ENCODE measurements at places on chromosomes 12 and 14. TPM values are rescaled to one million over a fixed set of nuclear protein-coding genes. Genes with fewer than 3 reads are reported as not detected.
A peak's percentile ranks its signal among the peaks of the same experiment; 100 is the strongest.

DNA sequence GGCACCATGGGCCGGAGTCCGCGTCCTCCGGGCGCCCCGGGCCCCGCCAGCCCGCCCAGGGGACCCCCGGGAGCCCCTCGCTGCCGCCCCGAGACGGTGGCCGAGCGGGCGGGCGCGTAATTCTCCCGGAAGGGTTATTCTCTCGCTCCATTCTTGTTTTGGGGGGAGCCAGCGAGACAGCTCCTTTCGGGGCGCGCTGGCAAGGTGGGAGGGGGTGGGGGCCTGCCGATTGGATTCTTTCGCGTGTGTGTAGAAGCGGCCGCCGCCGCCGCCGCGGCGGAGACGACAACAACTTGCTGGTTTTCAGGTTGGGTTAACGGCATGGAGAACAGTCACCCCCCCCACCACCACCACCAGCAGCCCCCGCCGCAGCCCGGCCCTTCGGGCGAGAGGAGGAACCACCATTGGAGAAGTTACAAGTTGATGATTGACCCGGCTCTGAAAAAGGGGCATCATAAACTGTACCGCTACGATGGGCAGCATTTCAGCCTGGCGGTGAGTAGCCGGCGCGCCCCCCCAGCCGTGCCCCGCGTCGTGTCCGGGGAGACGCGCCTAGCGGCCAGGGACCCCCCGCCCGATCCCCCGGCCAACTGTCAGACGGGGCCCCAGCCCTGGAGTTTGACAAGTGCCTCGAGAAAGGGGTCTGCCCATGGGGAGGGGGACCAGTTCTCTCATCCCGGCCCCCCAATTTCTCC lies 755 bp downstream of the SETD1B start:
- DNase-seq = peak; percentile 71

- no peak for DNase-seq
Observed at GRCh38 chr12:23756416-23756815, 193.1 kb downstream of the SOX5 start.

- no peak for DNase-seq
Observed at GRCh38 chr14:102440392-102440791, 69.2 kb downstream of the ANKRD9 start.

GRCh38 chr14:81018684-81019083 lies 63.3 kb downstream of the TSHR start:
- no peak for DNase-seq

DNA sequence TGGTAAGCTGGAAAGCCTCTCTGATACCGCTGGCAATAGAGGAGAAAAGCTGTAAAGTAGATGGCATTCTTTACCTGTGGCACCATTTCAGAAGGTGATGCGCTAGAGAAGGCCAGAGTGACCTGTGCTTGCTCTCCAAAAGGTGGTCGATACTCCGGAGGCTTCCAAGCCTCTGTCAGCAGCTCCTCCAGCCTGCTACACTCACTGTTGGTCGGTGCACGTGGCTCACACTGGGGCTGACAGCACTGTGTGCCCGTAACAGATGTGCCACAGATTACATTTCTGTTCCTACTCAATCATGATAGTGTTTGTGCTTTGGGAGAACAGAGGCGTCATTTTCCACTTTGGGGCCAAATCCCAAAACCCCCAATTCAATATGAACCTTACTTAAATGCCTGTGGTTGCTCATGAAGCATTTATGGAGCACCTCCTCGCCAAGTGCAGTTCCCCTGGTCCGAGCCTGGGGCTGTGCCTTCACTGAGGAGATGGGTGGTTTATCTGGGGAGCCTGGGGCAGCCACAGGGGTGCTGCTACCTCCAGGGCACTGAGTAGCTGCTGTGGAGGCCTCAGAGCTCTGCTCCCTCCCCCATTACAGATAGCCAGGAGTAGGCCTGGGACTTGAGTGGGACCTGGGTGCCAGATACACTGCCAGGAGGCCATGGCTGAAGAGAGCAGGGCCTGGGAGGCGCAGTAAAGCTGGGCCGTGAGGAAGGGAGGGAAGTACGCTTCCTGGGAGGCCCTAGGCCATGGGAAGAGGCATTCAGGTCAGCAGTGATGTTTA lies 26.8 kb downstream of the CCNK start:
- no peak for DNase-seq

- DNase-seq = no peak
Observed at GRCh38 chr12:3973269-3973884, 100.2 kb upstream of the PARP11 start.

GRCh38 chr12:92726850-92727249 lies 24.1 kb downstream of the PLEKHG7 start:
- DNase-seq = no peak

DNA sequence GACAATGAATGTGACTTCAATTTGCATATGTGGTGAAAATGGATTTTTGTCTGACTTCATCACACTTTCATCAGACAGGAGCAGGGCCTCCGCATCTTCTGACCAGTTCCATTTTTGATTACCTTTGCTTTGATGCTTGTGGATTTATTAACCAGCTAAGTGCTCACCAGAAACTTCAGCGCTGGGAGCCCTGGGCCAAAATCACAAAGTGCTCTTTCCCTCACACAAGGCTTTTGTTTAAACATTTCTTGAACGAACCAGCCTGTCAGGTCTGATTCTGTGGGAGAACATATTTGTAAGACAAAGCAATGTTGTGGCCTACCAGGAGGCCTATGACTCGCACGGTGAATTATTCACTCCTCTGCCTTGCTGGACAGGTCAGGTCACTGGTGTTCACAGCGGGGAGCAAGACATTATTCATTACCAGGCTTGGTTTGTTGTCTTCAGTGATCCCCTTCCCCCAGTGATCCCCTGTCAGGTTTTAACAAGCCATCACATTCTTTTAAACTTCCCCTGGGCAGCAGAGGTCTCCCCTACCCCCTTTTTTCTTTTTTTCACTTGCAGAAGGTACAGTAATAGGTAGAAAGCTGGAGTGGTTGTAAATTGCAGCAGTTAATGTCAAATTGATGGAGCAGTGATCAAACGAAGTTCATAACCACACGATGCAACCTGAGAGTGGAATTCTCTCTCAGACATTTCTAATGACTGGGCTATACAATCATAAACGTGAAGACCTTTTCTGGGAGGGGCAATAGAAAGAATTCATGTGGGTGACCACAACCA lies 167.5 kb upstream of the PRICKLE1 start:
- no peak for DNase-seq

DNA sequence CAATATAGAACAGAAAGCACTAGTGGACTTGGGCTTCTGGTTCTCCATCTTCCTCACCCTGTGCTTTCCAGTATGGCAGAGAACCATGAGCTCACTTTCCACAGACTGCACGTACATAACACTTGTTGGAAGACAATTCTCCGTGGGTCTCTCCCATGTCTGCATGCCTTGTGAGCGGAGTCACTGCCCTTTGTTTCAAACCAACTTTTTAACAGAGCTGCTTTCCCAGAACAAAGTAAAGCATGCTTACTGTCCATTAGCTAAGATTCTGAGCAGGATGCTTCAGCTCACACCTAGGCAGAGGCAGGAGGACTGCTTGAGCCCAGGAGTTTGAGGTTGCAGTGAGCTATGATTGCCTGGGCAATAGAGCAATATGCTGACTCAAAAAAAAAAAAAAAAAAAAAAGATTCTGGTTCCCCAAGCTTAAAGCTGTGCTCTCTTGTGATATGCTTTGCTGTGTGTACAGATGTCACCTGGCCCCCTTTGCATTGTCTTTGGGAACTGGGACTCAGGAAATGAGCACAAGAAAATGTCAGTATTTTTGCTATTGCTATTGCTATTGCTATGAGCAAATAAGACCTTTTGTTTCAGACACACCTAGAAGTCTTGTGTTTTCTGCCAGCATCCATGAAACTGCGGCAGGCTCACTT lies 54.6 kb upstream of the PTGR2 start:
- DNase-seq = no peak

DNA sequence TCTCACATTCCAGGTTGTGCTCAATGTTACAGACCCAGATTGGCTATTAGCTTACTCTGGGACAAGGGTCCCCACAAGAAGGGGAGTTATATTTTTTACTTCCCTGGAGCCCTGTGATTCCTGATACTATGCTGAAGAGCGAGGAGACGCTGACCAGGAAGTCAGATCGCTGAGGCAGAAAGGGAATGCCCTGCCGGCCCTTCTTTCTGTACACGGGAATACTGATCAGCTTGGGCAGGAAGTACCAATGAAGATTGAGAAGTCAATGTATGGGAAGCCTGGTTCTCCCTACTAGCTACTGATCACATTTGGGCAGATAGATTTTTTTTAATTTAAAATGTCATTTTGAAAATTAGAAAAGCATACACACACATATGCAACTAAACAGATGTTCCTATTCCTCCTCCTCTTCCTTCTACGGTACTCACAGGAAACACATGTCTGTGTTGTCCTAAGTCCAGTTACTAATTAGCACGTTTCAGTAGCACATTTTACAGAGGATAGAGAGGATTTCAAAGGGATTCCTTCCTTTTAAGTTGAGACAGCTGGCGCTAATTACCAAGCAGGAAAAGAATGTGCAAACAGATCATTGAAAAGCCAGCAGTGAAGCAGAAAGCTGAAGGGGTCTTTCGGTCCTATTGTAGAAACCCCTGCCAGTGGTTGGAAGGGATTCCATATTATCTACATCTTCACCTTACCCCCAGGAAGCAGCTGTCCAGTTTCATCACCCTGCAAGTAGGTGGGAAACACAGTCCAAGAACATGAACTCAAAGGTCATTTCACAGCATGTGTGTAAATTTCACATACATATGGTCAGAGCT lies 292.4 kb downstream of the DUSP6 start:
- no peak for DNase-seq

CLEC4C gene
- total RNA-seq = not detected

IFNG-AS1 gene
- total RNA-seq = not detected
